Large intestine (tissue), 12 donors: ENCODE measurements at places on chromosomes 1 and 21.

- no peak for DNase-seq
These were observed 50.8 kb downstream of the PAX7 start for GRCh38 chr1:18681423-18681835.

DNA sequence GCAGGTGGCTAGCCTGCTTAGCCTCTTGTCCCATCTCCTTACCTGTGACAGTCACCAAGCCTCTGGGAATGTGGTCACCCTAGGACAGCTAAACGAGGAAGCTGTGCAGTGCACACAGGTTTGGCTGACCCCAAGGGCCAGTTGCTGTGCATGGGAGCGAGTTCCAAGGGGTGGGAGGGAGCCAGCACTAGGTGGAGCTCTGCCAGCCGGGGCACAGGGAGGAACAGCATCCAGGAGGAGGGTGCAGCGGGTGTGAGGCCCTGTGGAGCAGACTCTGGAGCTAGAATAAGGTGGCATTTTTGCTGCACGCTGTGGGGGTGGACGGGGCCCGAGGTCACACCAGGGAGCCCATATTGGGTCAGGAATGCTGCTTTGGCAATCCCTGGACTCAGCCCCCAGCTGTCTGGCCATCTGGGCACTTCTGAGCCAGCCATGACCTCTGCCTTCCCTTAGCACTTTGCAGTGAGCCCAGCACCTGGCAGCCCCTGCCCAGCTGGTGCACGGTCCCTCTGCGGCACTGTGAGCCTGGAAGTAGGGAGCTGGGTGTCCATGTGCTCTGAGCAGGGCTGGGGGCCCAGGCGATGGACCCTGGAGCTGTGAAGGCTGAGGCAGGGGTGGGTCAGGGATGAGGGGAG is 8.7 kb downstream of the PDXK start:
- DNase-seq: peak; percentile 41

DNA sequence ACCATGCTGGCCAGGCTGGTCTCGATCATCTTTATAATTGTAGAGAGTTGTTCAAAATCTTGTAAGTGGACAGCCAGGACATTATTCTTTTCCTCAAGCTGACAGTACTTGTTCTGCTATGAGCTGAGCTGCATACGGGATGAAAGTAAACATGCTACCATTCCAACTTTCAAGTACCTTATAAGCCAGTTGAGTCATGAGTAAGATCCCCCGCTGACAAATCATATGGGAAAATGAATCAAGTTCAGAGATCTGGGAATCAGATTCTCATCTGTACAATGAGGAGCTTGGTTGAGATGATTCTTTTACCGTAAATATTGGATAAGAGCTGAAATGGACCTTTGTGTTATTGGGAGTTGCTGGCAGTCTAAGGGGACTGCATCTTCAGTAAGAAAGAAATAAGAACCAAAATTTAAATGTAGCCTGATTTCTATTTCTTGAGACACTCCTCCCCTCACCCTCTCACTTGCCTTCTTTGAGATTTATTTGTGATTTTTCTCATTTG is 62.7 kb downstream of the CENPF start:
- DNase-seq: no peak

DNA sequence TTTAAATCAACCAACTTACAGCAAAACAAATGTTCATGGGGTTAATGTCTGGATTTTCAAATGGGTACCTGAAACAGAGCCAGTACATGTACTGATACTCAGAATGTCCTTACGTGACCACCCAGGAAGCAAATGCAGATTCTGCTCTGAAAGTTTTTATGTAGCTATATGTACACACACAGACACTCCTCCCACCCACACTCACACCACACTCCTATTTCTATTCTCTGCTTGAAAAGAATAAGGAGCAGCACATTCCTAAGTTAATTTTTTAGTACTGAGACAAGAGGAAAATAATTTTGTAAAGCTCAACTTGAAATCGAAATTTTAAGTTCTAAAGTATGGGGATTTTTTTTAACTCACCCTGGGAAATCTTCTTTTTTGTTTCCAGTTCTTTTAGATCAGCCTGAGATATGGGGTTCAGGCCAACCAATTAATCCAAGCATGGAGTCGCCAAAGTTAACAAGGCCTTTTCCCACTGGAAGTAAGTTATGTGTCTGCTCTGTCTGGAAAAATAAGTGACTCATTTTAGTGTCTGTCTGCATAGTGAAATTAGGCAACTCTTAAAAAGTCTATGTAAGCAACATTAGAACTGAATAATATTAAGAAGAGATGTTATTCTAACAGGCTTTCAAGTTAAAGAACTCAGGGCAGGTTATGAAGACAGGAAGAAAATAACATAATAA is 75.5 kb upstream of the DYNLT5 start:
- no peak for DNase-seq

DNA sequence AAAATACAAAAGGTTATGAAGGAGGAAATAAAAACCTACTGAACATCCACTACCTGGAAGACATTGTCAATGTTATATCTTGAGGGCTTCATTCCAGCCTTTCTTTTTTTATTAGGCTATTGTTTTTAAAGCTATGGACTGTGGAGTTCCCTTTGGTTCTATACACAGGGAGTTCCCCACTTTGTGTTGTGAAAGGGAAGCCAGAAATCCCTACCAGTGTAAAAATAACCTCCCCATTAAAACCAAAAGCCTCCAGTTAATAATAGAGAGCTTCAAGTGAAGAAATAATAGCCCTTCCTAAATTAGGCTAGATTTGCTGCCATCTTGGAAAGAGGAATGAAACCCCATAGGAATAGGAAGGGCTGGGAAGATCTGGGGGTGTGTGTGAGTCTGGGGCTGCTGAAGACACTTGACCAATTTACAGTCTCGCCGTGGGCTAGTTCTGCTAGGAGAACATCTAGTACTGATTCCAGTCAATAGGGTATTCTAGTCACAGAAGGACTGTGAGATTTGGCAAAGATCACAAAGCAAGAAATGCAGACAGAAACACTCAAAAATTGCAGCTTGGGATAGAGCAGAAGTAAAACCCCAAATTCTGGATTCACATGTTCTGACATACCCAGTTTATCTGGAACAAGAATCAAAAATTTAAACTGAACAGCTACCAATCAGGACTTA is 32.4 kb upstream of the PTGFRN start:
- no peak for DNase-seq

DNA sequence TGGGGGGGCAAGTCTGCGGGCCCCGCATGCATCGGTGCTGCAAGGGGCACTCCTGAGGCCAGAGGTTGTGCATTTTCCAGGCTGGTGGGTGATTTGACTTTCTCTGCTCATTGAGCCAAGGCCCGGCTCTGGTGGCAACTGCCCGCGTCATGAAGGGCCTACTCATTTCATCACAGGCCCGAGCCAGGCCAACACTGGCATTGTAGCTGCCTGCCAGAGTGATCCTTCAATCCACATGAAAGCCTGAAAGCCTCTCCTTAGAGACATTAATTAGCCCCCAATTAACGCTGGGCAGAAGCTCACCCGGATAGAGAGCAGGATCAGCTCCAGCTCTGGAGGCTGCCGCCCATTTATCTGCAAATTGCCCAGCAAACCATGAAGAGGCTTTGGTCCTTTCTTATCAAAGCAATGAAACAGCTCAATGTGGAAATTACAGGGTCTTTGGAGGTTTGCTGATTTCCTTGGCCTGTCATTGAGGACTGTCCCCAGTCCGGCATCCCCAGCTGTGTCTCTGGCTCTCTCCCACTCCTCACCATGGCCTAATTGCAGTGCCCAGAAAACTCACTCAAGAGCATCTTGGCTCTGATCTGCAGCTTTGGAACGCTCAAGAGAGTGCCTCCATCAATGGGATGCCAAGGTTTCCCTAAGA is 50.4 kb upstream of the STUM start:
- DNase-seq: no peak

DNA sequence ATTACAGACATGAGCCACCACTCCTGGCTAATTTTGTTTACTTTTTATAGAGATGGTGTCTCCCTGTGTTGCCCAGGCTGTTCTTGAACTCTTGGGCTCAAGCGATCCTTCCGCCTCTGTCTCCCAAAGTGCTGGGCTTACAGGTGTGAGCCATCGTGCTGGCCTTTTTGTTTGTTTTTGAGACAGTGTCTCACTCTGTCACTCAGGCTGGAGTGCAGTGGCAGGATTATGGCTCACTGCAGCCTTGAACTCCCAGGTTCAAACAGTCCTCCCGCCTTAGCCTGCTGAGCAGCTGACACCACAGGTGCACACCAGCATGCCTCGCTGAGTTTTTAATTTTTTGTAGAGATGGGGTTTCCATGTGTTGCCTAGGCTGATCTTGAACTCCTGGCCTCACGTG is 49.1 kb downstream of the ADARB1 start:
- no peak for DNase-seq

DNA sequence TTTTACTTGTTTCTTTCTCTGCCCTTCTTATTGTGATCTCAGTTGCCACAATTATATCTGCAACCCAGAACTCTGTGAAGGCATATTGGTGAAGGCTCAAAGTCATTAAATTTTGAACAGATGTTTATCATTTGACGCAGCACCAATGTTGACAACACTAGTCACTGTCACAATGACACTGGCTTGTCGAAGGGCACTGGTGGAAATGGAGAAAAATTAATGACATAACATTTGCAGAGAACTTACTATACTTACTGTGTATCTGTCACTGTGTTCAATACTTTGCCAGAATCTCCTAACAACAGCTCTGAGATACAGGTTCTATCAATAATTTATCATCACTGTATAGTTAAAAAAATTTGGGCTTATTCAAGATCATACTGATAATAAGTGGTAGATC is 1213.7 kb downstream of the NCAM2 start:
- DNase-seq: no peak

DNA sequence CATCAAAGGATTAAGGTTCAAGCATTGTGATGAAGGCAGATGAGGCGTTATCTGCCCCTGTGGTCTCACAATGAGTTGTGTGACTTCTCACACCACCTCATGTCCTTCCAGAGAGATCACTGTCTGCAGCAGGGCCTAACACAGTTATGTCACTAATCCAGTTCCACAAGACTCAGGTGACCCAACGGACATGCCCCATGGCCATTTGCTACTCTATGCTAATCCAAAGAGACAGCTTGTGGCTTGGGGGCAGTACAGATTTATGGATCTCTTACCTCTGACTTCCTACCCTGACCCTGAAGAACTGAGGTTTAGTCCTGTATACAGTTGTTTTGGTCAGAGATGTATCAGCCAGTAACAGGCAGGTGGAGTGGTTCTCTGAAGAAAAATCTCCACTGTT is 147.1 kb downstream of the GLUL start:
- no peak for DNase-seq

DNA sequence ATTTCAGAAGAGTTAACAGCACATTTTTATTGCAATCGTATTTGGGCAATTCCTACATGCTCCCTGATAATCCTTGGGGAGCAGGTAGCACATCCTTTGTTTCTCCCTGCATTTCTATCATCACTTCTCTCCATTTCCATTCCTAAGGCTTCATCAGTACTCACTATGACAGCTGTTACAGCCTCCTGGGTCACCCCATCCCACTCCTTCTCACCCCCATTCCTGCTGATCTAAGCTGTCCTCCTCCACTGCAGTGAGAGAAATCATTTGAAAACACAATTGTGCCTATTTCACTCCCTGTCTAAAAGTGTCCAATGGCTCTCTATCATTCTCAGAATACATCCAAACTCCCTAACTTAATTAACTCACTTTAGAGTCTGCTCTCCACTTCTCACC is 17.0 kb upstream of the TSPAN1 start:
- DNase-seq: no peak

DNA sequence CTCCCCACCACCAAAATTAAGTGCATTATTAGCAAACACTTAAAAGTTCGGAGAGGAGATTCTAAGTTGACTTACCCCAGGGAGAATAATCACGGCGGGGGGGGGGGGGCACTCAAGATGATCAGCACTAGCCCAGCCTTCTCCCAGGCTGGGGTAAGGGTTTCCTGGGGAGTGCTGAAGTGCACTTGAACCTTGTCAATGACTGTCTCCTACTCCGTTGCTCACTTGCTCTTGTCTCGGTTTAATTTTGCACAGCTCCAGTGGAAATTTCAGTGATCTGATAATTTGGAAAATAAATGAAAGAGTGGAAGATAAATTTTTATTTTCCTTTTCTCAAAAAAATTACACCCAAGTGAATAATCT is 59.2 kb downstream of the PBX1 start:
- no peak for DNase-seq

DNA sequence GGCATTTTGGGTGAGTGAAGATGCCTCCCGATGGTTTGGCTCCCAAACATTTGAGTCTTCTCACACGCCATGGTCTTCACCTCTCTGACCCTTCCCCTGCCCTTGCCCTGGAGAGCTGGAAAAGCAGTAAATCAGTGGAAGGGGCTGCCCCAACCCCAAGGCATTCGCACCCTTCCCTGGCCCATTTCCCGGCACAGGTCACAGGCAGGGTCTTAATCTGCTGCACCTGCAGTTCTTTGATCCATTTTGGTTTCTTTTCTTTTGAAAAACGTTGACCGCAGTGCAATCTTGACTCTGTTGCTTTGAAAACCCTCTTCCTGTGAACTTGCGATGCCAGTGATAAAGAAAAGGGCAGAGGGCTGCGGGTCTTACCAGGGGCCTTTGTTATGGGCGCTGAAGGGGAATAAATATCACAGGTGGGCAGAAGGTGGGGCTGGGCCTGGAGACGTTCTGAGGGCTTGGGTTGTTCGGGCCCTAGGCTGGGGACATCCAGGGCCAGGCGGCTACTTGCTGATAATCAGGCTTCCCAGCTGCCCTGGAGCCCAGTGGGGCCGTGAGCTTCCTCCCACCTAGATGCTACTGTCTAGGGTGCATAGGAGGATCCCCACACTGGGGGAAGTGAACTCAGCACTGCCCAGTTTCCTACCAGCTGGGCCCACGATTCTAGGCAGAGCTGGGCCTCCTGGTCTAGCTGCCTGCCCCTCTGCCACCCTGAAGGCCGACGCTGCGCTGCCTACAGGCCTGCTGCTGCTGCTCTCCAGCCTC is 38.6 kb upstream of the EPS8L3 start:
- DNase-seq: no peak

GRCh38 chr1:153946622-153947241 is at the start of gene DENND4B:
Gene DENND4B (minus strand): TSS chr1:153946718. CDS start chr1:153944374, 2,344 bp downstream.
- DNase-seq: peak; percentile 79

DNA sequence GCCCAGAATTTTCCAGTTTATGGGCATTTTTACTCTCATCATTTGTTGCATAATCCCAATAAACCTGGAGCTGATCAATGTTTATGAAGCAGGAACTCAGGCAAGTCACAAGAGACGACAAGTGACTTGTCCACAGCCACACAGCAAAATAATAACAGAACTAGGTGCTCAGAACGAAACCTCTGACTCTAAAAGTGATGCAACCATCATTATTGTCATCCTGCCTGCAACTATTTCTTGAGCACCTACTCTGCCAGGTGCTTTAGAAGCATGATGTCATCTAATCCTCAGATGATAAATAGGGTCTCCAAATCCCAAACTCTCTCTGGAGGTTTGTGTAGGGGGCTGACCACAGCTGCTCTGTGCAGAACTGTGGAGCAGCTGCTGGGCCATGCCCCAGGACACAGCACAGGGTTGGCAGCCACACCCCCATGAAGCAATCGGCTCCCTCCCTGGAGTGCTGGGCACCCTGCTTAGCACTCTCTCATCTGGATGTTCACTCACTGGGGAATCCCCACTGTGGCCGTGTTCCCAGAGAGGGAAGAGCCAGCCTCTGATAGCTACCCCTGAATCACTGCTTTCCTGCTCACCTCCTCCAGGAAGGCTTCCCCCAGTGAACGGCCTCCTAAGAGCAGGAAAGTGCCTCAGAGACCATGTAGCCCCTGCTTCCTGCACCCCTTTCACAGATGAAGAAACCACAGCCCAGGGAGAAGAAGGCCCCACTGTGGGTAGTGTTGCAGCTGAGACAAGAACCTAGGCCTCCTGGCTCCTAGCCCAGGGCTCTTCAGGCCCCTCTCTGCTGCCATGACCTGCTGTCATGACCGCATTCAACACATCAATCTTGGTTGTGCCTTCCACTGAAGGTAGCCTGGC is 2.1 kb downstream of the TTC22 start:
- DNase-seq: no peak

GRCh38 chr21:33396951-33397350 is 6.3 kb upstream of the IFNGR2 start:
- no peak for DNase-seq
